HTR-8/SVneo (cell line): ENCODE measurements at places on chromosomes 16 and 17.

GRCh38 chr17:68291836-68292688 lies 767 bp downstream of the ARSG start:
- DNase-seq: peak; percentile 88

- no peak for DNase-seq
These were observed 687 bp upstream of the NARF start for GRCh38 chr17:82457929-82458178.

DNA sequence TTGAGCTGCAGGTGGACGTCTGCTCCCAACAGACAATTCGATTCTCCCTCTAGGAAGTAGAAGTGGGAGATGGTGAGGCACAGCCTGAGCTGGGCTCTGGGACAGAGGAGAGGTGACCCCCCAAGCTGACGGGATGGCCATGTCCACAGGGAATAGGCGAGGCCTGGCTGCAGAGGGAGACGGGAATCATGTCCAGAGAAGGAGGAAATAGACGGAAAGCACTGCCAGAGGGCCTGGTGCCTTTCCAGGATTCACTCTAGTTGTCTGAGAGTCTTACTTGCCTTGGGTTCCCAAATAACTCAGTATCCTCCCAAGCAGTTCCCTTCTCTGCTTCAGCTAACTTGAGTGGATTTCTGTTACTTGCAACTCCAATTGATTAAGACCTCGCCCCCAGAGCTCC lies 4.3 kb upstream of the CRISPLD2 start:
- no peak for DNase-seq

DNA sequence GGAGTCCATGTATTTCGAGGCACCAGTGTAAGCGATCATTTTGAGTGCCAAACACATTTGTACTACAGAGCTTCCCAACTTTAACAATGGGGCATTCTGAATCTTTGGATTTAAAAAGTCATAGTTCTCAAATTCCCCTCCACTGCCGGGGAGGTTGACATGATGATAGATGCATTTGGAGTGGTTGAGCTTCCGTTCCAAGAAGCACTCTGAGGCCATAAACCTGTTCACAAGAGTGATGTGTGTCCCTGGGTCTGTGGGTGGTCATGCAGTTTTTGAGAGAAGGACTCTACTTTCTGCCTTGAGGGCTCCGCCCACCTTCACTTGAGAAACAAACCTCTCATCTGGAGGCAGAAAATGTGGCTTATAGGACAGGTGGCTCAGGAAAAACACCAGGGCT lies 43.7 kb downstream of the IRX5 start:
- DNase-seq: no peak

DNA sequence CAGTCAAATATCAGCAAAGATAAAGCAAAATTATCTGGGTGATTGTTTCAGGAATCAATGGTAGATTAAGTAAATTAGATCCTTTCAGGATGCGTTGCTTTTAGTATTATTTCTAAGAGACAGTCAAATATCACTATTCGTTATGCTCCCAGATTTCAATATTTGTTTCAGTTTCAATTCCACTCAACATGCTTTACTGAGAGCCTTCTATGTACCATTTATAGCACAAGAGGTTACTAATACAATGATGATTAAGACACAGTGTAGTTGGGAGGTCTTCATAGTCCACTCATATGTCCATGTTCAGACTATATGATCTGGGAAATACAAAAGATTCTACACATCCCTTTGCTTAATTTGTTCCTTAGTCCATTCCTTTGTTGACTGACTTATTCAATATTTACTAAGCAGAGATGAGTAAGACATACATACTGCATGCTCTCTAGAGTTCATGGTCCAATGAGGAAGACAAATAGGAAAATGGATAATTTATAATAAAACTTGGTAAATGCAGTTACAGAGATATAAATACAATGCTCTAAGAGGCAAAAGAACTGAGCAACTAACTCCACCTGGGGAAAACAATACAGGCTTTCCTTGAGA lies 88.2 kb upstream of the NOG start:
- DNase-seq: no peak

DNA sequence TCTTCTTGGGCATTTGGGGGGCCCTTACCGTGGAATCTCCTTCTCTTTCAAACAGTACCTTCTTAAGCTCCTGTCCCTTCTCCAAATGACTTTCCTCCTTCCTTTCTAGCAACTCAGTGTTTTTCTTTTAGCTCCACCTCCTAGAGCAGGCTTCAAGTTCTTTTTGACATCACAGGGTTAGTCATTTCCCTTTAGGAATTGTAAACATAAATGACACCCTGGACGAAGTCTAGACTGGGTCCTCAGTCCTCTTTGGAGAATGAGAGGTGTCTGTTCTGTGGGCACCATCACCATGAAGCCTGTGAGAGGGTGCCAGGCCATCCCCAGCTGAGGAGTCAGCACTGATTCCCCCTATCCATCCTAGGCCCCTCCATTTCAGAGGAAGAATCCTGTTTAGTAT lies 94.7 kb downstream of the SALL1 start:
- DNase-seq: no peak

DNA sequence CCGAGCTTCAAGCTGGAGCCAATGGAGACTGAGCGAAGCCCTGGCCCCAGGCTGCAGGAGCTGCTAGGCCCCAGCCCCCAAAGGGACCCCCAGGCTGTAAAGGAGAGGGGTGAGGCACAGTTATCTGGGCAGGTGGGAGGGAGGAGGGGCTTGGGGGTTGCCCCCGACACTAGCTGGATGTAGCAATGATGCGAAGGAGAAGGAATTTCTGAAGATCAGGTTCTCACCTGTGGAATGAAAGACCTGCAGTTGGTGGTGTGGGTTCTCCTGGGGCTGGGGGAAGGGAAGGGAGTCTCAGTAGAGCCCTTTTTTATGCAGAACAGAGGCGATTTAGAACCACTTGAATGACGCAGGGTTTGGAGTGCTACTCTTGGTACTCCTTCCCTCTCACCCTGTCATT lies 1.8 kb downstream of the ZNF263 start:
- no peak for DNase-seq

DNA sequence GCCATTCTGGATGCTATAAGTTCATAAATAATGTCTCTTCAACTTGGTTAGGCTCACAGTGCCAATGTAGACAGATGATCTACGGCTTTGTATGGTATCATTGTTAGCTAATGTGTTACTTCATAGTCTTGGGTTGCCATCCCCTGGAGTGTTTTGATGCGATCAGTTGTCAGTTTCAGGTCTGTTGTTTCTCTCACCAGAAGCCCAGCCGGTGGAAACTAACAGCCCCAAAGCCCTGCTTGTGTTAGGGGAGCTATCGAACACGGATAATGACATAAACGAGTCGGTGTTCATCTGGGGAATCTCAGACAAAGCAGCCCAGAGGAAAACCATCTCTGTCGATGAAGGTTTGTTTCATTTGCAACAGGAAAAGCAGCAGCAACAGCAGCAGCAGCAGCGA lies 107.4 kb upstream of the ANKFN1 start:
- DNase-seq: no peak

DNA sequence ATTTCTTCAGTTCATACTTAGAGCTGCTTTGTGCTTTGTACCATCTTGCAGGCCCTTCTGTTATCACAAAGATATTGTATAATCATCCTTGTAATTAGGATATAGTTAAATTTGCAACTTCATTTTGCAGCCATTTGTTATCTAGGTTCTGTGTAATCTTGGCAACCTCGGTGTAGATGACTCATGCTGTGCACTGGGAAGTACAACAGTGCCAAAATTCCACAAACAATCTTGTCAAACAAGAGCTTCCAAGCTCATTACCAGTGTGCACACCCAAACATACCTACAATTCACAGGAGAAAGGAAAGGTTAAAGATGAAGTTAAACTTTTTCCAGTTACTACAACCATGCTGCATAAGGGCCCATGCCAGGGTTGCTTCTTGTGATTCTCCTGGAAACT lies 1231.8 kb downstream of the CDH11 start:
- no peak for DNase-seq
